CD4-positive, alpha-beta T cell (primary cell): ENCODE measurements at places on chromosomes 2 and 18.
A peak's percentile ranks its signal among the peaks of the same experiment; 100 is the strongest.

GRCh38 chr2:20677301-20678085, 10.5 kb downstream of the GDF7 start:
- DNase-seq, result no peak

GRCh38 chr18:23524213-23524707, 20.9 kb downstream of the RMC1 start:
- no peak for DNase-seq

DNA sequence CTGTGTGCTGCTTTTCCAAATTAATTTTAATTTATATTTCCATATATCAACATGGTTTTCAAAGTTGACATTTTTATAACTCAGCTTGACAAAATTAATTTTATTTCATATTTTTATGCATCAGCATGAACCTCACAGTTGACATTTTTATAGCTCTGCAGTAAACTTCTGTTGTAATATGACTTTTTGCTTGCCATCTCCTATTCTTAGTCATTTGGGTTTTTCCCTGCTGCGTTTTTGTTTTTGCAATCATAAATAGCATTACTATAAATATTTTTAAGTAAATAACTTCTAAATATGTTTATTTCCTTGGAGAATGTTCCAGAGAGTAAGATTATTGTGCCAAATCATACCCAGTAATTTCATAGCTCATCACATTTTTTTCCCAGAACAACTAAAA, 21.0 kb upstream of the L3MBTL4 start:
- DNase-seq, result no peak

- DNase-seq, result no peak
Measured at GRCh38 chr2:172889768-172890430, 154.3 kb downstream of the RAPGEF4 start.

DNA sequence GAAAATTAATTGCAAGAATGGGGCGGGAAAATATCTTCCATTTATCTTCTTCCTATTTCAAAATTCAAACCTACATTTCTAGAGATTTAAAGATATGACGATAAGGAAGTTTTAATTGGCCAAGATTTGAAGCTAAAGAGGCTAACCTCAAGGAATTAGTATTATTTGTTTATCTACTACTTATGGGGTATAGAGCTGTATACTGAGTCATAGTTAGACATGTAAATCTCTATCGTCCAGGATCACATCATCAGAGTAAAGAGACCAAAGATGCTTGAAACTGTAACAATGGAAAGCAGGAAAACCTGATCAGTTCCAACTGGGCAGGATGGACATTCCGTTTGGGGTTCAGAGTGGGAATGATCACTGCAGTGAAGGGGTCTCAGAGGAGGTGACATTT, 95.2 kb upstream of the KLF7 start:
- DNase-seq, result no peak

DNA sequence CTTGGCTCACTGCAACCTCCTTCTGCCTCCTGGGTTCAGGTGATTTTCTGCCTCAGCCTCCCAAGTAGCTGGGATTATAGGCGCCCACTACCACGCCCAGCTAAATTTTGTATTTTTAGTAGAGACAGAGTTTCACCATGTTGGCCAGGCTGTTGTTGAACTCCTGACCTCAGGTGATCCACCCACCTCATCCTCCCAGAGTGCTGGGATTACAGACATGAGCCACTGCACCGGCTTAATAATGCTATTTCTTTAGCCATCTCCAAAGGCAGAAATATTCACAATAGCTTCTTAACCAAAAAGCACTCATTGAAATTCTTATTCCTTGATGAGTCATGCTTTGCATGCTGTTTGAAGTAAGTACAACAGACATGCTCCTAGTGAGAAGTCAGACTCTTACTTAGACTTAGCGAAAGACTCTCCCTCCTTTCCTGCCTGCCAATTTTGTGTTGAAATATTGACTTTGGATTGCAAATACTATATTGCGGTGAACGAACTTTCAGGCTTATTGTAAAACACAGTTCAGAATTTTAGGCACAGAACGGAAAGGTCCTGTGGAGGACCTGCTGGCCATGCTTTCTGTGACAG, 4.4 kb downstream of the ACTR3 start:
- DNase-seq, result no peak

- DNase-seq, result no peak
Measured at GRCh38 chr2:3435445-3435844, 56.0 kb downstream of the TRAPPC12 start.

GRCh38 chr18:74937291-74937690, 271.6 kb downstream of the PTGR3 start:
- DNase-seq, result no peak

GRCh38 chr2:214130114-214130513, 280.7 kb upstream of the VWC2L start:
- DNase-seq, result no peak

- no peak for DNase-seq
Measured at GRCh38 chr2:16881122-16881521, 215.5 kb upstream of the CYRIA start.

- DNase-seq, result no peak
Measured at GRCh38 chr2:3456125-3456524, 63.2 kb downstream of the ADI1 start.

DNA sequence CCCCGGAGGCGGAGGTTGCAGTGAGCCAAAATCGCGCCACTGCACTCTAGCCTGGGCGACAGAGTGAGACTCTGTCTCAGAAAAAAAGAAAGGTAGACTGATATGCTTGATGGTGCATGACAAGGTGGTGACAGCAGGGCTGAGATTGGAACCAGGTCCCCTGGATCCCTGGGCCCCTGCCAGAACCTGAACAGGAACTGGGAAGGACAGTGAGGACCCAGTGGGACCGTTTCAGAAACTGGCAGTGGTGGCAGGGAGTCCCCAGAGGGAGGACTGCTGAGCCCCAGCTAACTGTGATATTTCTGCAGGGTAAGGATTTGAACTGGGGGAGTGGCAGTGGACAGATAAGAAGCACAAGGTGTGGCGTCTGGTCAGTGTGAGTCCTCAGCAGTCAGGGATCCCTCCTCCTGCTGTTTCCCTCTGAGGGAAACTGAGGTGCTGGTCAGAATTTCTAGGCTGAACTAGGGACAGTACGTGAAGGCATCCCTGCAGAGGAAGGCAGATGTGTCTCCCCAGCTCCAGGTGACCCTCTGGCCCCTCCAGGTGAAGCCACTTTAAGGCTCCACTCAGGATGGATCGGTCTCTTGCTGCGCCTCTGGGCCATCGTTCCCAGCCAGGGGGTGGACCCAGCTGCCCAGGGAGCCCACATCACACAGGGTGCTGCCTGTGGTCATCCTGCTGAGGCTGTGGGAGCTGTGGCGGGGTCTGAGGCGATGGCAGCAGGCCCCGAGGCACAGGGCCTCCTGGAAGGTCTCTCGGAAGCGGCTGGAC, 5.6 kb downstream of the NMUR1 start:
- DNase-seq, result no peak

DNA sequence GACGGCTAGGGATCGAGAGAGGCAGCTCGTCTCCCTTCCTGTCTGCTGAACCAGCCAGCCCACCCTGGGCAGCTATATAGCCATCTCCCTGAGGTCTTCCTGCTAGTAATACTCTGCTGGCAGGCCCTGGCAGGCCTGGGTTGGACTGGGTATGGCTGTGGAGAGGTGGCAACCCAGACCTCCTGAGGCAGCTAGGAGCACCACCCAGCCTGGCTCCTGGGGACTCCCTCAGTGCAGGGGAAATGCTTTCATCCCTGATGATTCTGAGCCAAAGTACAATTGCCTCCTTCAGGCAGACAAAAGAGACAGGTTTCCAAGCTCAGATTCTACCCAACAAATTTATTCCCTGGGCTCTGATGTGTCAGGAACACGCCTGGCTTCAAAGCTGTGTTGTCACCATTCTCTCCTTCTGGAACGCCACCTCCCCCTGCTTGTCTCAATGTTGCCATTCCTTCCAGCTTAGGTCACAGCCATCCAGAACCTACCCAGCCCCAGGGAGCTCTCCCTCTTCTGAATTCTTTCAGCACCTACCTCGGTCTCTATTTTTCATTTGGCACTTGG, 4.7 kb upstream of the DNAJB2 start:
- no peak for DNase-seq

- DNase-seq, result no peak
Measured at GRCh38 chr2:1816414-1816911, 72.1 kb upstream of the PXDN start.

DNA sequence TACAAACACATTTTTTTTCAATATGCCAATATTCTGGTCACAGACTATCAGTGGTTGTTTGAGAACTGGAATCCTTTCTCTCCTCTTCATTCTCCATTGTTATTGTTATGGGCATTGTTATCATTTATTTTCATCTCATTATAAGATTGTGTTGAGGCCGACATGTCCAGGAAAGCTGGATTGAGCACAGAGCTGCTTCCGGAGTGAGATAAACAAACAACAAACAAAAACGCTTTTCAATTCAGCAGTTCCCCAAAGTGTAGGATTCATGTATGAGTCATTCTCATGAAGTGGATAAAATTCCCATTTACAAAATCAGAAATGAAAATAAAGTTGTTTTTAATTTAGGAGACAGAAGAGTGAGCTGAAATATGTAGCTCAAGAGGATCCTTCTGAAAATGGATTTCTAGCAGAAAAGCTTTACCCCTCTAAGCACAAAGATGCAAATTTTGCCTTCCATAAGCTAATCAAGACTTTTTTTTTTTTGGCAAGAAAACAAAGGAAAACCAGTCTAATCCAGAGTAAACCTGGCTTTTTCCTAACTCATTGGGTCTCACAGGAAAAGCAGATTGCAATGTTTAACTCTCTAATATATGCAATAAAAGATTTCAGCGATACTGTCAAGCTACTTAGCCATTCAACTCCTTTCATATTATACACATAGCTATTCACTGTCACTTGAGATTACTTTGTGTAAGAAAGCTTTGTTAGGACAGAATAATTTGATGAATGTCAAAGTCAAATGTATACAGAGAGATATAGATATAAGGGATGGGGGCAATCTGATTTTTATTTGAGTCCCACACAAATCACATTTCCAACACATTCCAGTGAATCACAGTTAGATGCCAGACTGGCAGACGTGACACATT, 1441.7 kb upstream of the CELF4 start:
- DNase-seq, result no peak

DNA sequence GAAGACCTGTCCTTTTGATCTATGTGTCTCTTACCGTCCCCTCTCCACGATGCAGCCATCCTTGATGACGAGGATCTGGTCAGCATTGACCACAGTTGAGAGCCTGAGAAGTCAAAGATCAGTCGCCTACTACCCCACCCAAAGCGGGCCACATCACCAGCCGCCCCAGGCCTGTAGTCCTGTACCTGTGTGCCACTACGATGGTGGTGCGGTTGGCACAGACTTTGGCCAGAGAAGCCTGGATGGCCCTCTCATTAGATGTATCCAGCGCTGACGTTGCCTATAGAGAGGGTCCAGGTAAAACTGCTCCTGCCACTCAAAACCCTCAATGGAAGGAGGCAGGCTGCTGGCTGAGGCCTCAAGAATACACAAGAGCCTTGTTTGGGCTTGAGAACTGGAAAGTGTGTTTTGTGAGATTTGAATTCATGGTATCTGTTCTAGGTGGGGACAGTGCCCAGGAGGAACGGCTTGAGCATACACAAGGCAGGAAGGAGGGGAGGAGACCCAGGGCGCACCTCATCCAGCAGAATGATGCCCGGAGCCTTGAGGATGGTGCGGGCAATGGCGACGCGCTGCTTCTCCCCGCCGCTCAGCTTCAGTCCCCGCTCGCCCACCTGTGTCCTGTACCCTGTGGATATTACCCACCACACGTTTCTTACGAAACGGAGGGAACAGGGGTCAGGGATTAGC, 3.8 kb downstream of the ZFAND2B start:
- DNase-seq, result no peak

GRCh38 chr2:162343492-162343823, 474 bp upstream of the GCA start:
- no peak for DNase-seq

GRCh38 chr2:191636235-191636543, 41.7 kb upstream of the NABP1 start:
- DNase-seq, result no peak

DNA sequence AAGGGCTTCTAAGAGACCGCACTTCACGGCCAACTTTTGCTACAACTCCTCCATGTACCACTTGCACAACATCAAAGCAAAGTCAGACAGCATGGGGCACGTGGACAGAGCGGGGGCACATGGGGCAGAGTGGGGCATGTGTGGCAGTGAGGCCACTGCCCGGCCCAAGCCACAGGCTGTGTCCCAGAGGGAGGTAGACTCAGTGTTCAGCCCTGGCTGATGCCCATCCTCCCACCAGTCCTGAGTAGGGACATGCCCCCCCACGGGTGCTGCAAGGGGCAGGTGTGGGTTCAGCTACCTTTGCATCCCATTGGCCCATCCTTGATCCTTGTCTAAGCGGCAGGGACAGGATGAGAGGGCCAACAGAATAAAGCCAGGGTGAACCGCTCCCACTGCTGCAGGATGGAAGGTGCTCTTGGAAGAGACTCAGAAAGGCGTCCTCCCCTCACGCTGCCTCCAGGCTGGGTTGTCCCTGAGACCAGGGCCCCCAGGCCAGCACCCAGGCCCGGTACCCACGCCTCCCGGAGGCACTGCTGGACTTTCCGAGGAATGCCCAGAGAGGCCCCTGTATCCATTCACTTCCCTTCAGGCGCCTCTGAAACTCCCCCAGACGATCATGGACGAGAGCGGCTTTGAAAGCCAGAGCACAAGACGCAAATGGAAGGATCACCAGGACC, 218.2 kb downstream of the NDUFA10 start:
- no peak for DNase-seq

- no peak for DNase-seq
Measured at GRCh38 chr2:105323111-105323510, 6.4 kb downstream of the TGFBRAP1 start.

GRCh38 chr2:76406134-76406855, 695.6 kb upstream of the GCFC2 start:
- DNase-seq, result no peak

- DNase-seq, result no peak
Measured at GRCh38 chr2:43265421-43265820, 39.0 kb upstream of the ZFP36L2 start.

DNA sequence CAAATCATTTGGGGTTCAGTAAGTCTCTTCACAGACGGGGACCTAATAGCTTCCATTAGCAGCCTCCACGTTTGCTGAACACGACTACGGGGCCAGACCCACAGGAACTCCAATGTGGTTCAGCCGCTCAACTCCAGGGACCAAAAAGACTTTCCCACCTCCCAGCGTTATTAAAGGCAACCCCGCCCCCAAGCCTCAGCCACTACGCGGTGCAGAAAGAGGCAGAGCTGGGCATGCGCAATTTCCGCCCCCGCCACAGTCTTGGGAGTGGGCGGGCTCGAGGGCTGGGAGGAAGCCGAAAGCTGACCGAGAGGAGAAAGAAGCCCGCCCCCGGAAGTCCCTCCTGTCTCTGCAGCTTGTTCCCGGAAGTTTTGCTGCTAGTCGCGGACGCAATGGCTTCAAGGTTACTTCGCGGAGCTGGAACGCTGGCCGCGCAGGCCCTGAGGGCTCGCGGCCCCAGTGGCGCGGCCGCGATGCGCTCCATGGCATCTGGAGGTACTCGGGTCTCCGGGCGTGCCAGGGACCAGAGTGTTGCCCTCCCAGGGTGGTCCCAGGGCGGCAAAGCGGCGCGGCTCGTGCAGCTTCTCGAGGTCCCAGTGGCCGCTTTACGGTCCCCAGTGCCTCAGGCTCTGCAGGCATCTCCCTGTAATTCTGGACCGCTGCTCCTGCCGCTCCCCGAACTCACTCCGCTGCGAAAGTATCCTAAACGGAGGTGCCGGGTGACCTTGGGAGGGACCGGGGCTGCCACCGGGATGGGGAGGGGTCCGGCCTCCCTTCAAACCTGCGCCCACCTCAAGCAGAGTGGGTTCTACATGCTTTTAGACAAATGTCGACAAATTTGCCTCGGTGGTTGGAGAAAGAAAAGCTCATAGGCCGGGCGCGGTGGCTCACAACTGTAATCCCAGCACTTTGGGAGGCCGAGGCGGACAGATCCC, at the start of gene COX5B:
TSS of gene COX5B (plus strand) at position 368 of the 935 bp plus-strand sequence. CDS start at position 393, 25 bp downstream.
- DNase-seq, result peak; percentile 99
